SW 1271 (cell line): ENCODE measurements at places on chromosomes 16 and 17.

- no peak for DNase-seq
Measured at GRCh38 chr17:43917348-43918025, 10.2 kb upstream of the MPP2 start.

GRCh38 chr17:39543664-39544063, 64.1 kb downstream of the NEUROD2 start:
- no peak for DNase-seq

DNA sequence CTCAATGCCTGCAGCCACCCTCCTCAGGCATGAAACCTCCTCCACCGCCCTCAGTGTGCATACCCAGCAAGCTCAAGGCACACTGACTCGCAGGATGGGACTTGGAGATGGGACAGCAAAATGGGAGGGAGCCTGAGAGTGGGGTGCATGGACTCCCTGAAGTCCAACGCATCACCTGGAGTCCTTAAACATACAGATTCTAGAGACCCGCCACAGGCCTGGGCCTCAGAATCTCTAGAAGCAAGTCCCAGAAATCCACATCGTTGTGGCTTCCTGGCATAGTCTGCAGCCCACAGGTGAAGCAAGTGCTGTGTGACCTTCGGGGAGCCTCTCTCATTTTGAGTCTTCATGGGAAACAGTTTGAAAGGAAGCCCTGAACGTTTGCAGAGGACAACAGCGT, 3.6 kb upstream of the TBX21 start:
- DNase-seq = no peak

GRCh38 chr16:29745853-29746345, at the start of gene C16orf54:
C16orf54 (minus strand) TSS chr16:29745990; CDS start chr16:29744951, 1,039 bp downstream.
- DNase-seq = no peak

DNA sequence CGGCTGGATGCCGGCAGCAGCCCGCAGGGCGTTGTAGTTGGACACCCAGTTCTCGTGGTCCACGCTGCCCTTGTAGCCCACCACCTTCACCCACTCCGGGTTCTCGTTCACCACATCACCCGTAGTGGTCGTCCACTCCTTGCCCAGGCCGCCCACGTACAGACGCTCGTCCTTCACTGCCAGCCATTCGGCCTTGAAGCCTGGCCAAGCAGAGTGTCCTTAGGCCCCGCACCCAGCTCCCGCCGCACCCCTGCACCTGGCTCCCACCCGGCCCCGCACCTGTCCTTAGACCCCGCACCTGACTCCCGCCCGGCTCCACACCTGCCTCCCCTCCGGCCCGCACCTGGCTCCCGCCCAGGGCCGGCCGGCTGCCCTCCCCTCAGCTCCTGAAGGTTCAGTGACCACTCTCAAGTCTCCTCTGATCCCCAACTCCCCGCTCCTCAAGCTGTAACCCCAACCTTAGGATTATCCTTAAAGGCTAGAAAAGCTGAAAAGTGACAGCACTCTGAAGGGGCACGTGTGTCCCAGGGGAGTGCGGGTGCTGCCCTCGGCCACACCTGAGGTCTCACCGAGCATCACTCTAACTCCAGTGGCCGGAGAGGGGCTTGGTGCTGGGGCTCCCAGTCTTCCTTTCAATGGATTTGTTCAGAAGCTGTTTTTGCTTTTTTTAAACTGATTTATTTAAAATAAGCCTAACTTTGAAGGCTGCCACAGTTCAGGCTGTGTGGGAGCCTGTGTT, 14.4 kb downstream of the CANT1 start:
- no peak for DNase-seq

GRCh38 chr17:17055286-17056155, 13.3 kb downstream of the MPRIP start:
- DNase-seq = no peak

GRCh38 chr16:14193316-14193871, 122.3 kb downstream of the MRTFB start:
- no peak for DNase-seq

GRCh38 chr16:19138601-19139000, 24.8 kb downstream of the ITPRIPL2 start:
- DNase-seq = no peak

DNA sequence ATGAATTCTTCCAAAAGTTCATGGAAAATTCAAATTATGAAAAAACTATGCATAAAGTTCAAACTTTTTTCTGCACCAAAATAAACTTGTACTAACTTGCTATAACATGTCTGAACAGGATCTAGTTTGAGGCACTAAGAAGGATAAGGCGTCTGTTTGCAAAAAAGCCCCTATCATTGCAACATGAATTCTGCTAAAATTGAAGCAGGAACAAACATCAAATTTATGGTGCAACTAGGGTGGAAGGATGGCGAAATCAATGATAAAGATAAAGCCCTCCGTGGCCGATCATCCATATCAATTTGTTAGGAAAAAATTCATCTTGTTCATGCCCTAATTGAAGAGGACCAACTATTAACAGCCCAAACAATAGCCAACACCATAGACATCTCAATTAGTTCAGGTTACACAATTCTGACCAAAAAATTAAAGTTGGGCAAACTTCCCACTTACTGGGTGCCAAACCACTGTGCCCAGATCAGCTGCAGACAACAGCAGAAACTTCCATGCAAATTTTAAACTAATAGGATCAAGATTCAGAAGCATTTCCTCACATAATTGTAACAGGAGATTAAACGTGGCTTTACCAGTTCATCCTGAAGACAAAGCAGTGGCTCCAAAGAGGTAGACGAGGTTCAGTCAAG, 12.9 kb downstream of the IL21R start:
- no peak for DNase-seq

GRCh38 chr16:89749637-89750036, 28.3 kb downstream of the ZNF276 start:
- DNase-seq = no peak

GRCh38 chr16:87939562-87940423, 3.5 kb upstream of the CA5A start:
- DNase-seq = no peak

DNA sequence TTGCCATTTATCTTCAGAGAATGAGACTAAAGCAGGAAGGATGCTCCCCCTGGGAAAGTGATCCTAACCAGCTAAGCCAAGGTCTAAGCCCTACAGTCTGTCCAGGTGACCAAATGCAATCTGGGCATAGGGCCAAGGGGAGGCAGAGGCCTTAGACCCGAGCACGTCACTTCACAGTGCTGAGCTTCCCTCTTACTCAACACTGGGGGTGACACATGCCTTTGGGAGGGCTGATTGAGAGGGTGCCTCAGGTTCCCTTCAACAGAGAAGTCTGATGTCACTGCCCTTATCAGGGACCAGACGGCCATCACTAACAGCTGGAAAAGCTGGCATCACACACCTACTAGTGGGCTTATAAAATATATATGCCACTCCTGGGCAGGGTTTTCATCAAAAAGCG, 4.0 kb downstream of the CIAO2B start:
- no peak for DNase-seq

DNA sequence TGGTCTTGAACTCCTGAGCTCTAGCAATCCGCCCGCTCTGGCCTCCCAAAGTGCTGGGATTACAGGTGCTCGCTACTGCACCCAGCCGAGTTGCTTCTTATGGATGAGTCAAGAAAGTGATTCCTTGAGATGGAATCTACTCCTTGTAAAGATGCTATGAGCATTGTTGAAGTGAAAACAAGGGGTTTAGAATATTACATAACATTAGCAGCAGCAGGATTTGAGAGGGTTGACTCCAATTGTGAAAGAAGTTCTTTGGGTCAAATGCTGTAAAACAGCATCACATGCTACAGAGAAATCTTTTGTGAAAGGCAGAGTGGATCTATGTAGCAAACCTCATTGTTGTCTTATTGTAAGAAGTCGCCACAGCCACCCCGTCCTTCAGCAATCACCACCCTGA, 72.7 kb downstream of the NT5M start:
- no peak for DNase-seq

DNA sequence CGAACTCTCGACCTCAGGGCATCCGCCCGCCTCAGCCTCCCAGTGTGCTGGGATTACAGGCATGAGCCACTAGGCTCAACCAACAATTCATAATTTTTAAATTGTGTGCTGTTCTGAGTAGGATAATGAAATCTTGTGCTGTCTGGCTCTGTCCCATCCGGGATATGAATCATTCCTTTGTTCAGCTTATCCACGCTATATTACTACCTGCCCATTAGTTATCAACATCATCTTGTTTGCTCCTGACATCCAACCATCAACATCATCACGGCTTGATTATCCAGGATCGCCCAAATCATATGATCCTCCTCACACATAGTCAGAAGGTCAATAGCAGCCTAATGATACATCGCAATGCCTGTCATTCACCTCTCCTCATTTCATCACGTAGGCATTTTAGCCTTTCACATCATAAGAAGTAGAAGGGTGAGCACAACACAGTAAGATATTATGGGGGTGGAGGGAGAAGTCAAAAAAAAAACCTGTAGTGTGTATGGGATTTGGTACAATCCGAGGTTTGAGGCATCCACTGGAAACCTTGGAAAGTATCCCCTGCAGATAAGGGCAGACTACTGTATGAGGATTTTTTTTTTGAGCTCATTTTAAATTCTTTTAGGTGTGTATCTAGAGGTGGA, 77.0 kb upstream of the SIAH1 start:
- no peak for DNase-seq

GRCh38 chr16:1244881-1245280, 4.4 kb downstream of the TPSAB1 start:
- DNase-seq = no peak

DNA sequence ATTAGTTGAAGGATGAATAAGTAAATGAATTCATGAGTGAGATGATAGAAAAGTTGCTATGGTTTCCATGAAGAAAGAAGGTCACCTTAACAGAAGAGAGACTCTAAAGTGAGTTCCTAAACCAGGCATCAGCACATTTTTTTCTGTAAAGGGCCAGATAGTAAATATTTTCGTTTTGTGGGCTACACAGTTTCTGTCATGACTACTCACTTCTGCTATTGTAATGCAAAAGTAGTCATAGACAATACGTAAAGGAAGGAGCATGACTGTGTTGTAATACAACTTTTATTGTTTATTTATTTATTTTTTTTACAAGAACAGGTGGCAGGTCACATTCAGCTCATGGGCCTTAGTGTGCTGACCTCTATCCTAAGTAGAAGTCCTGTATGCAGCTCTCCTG, 426.1 kb upstream of the DYNLRB2 start:
- no peak for DNase-seq
